ENCODE measurements at places on chromosomes 1 and 21.

GRCh38 chr1:31798433-31799195 is 17.2 kb downstream of the SPOCD1 start:
- DNase-seq, result no peak

GRCh38 chr1:5525597-5526384 is 466.4 kb downstream of the NPHP4 start:
- DNase-seq, result no peak

GRCh38 chr1:24931146-24931467 is 1.0 kb upstream of the RUNX3 start:
- no peak for DNase-seq

- DNase-seq, result no peak
These were observed 28.0 kb upstream of the PLEKHG5 start for GRCh38 chr1:6519491-6519934.

DNA sequence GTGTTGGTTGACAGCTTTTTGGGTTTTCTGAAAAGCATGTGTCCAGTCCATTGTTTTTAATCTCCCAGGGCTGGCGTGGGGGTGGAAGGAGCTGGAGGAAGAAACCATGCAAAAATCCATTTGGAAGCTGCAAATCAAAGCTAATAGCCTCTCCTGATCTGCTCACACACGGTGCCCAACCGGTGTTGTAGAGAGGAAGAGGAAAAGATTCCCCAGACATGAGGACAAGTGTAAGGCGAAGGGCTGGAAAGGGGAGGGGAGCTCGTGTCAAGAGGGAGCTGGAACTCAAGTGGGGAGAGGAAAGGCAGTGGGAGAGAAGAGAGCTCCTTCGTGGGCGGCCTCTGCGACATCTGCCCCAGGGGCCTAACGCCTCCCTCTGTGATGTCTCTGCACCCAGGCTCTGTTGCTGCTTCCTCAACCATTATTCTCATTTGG is 112.3 kb upstream of the IRF2BP2 start:
- DNase-seq, result no peak

- no peak for DNase-seq
These were observed 481.8 kb upstream of the NFIA start for GRCh38 chr1:60600532-60600931.

DNA sequence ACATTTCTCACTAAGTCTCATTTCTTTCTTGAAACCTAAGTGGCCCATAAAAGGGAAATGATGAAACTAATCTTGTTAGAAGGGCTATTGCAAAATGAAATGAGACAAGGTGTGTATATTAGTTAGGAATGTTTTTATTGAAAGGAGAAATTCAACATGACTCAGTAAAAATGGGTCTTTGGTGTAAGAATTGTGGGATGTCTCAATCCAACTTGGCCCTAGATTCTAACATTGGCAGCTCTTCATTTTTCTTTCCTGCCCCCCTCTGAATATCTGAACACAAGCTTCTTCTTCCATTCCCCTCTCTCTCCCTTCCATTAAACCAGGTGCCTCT is 26.8 kb upstream of the TARBP1 start:
- DNase-seq, result no peak

DNA sequence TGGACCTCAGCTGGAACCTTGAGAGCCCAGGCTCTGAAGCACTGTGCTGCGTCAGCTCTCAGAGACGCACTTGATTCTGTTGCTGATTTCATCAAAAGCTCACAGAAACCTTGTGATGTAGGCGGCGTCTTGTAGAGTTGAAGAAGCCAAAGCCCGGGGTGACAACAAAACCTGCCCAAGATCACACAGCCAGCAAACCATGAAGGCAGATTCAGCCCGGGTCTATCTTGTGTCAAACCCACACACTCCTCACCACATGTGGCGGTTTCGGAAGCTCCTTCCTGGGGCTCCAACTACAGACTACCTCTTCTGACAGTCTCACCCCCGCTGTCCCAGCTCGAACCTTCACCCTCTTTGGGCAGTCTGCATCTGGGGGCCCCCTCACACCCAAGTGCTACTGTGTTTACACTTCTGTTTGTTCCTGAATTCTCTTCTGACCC is 50.4 kb downstream of the TENT5C start:
- DNase-seq, result peak; percentile 61

- no peak for DNase-seq
These were observed 21.2 kb downstream of the IQGAP3 start for GRCh38 chr1:156551066-156551643.

- DNase-seq, result no peak
These were observed 15.9 kb downstream of the RABIF start for GRCh38 chr1:202873026-202873425.

GRCh38 chr1:94095112-94095637 is 25.8 kb downstream of the ABCA4 start:
- DNase-seq, result no peak

DNA sequence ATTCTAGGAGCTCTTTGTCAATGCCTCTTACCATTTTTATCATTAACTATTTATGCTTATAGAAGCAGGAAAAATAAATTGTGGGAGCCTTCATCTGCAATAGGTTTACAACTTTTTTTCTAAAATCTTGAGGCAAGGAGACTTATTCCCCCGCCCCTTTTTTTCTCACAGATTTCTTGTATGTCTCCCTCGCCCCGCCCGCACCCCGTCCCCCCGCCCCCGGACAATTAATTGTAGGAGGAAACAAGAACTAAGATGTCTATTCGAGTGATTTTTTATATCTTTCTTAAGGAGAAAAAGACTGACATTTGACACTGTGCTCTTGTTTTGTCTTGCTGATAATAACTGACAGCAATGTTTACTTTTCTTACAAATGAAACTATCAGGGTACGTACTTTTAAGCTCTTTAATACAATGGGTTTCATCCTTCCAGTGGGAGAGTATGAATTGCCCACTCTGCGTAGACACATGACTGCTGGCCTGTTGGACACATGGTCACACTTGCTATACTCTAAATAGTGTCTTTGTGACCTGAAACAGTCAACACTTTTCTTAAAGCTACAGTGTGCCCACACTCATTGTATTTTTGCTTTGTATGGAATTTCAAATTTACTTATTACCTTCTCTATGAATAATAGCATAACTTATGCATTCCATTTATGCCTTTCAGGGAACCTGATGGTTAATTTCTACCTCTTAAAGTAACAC is 1.5 kb upstream of the IVNS1ABP start:
- no peak for DNase-seq

GRCh38 chr1:109483672-109484518 is at the start of gene ATXN7L2:
Gene ATXN7L2, plus strand, starts transcription at chr1:109483905. Its CDS starts 49 bp downstream, at chr1:109483954.
- peak; percentile 93 for DNase-seq

- DNase-seq, result no peak
These were observed 101.2 kb downstream of the AKT3 start for GRCh38 chr1:243748706-243749283.

GRCh38 chr1:93080179-93080823 is 1.2 kb downstream of the MTF2 start:
- DNase-seq, result no peak

DNA sequence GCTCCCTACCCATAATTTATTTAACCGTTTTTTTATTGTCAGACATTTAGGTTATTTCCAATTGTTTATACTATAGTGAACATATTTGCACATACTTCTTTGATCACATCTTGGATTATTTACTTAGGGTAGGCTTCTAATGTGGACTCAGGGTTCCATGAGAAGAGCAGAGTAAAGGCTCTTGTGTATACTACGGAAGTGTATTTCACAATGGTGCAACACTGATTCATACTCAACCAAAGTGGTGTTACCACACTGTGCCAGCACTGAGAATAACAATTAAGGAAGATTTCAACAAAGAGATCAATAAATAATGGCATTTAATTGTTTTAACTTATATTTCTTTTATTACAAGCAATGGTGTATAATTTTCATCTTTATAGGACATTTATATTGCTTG is 251.2 kb downstream of the ZNF326 start:
- DNase-seq, result no peak

DNA sequence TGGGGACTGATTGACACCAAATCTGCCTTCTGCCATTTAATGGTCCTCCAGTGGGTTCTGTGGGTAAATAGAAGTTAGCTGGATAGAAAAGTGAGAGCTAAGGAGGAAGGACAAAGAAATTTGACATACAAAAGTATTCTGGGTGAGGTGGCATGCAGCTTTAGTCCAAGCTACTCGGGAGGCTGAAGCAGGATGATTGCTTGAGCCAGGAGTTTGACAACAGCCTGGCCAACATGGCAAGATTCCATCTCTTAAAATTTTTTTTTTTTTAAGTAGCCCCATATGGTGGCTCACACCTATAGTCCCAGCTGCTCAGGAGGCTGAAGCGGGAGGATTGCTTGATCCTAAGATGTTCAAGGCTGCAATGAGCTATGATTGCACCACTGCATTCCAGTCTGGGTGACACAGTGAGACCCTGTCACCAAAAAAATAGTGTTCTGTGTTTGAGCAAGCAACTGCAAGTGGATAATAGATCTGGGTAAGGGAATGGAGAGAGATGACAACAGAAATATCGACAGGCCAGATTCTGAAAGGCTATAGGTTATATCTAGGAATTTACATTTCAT is 13.4 kb downstream of the RTCA start:
- no peak for DNase-seq

DNA sequence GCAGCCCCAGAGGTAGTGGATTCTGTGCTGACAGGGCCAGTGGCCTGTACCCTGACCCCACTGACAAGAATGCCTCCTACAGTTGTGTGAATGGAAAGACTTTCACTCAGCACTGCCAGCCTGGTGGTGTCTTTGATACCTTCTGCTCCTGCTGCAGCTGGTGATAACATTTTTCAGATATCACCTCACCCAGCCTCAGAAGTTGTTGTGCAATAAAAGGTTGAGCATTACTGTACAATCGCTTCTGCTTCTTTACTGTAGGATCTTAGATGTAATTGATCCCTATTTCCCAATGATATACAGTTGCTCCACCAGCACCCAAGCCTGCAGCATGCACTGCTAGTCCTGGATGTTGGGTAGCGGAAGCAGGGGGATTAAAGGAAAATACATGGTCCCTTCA is 4.8 kb upstream of the CHIA start:
- no peak for DNase-seq

All from activated effector memory CD4-positive, alpha-beta T cell treated with Interleukin-2 at 50 U/mL for 16 hours (primary cell).